G401 (cell line): ENCODE measurements at places on chromosomes 2 and 18. TPM values are rescaled to one million over a fixed set of nuclear protein-coding genes. Genes with fewer than 3 reads are reported as not detected.
A peak's percentile ranks its signal among the peaks of the same experiment; 100 is the strongest.

The YPEL5 gene
- 37.1 and 43.7 TPM in 2 replicates for total RNA-seq

The ACKR3 gene
- total RNA-seq: not detected in 2 replicates

The ATAD2B gene
- total RNA-seq: 5.9 and 6.0 TPM in 2 replicates

The OTOS gene
- total RNA-seq: not detected in 2 replicates

The SLC30A3 gene
- total RNA-seq: 1.3 and 2.6 TPM in 2 replicates

The ELOA2 gene
- total RNA-seq: not detected in 2 replicates

- DNase-seq: no peak
Measured at GRCh38 chr2:36266536-36267121, 88.9 kb upstream of the CRIM1 start.

GRCh38 chr2:149388120-149388816 is 57.9 kb downstream of the LYPD6 start:
- DNase-seq: no peak

DNA sequence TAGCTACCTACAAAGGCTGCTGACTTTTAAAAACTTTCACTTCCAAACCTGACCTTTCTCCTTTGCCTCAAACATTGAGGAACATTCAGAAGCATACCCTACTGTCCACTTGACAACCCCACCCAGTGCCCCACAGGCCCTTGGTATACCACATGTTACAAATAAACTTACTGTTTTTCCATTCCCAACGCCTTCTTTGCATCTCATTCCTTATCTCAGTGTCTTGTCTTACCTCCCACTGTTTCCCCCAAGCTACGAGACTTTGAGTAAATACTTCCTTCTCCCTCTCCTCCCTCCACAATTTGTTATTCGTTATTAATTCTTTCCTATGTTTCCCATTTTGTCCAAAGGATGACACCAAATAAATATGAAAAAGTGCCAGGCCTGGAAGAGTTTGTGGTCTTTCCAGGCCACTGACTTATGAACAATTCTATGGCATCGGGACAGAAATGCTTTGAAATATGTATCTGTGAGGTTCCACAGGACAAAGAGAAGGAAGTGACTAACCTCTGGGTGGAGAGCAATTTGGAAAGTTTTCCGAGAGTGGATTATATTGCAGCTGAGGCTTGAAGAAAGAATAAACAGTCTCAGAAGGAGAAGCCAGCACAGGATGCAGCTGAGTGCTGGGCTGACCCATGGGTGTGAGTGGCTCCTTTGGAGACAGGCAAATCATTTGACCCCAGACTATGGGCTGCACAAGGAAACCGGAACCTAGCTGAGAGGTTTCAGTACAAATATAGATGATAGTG is 409.0 kb downstream of the LPIN1 start:
- DNase-seq: no peak

GRCh38 chr2:20633794-20634506 is 16.9 kb downstream of the HS1BP3 start:
- no peak for DNase-seq

GRCh38 chr2:20917287-20917660 is 94.4 kb upstream of the LDAH start:
- DNase-seq: no peak

DNA sequence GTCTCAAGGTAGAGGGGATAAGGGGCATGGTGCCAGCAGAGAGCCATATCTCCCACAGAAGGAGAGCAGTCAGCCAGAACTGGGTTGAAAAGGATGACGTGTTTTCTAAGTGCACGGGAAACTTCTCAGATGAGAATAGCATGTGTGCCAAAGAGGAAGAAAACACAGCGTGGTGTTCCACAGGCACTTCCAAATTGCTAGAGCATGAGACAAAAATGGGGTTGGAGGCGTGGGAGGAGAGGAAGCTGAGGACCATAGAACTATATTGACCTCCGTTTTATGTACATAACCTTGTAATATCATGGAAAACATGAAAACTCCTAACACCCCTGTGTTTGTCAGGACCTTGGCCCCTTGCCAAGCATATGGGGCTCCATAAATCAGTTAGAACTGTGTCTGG is 682.7 kb upstream of the RAB6C start:
- DNase-seq: no peak

GRCh38 chr2:23924589-23925359 is 2.1 kb downstream of the ATAD2B start:
- peak; percentile 21 for DNase-seq

DNA sequence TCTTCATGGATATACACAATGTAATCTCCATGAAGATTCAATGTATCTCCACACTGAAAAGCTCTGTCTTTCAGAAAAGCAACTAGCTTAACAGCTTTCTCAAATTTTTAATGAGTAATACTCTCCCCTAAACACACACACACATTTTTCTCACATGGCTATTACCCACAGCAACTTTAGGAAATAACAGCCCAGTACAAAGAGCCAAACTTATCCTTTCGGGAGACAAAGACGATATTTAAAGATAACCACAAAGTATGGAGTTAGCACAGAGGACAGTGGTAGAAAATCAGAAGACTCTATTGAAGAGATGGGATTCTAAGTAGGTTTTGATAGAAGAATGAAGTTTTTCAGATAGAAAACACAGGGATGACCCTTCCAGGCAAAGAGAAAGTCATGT is 394.9 kb upstream of the TRIB2 start:
- DNase-seq: no peak

- no peak for DNase-seq
Measured at GRCh38 chr18:9910661-9911060, 3.2 kb upstream of the VAPA start.
